ENCODE measurements at places on chromosomes 5 and 9.

- DNase-seq: no peak
These were observed 28.3 kb upstream of the NDFIP1 start for GRCh38 chr5:142080248-142080647.

- DNase-seq: no peak
These were observed 22.6 kb upstream of the MELK start for GRCh38 chr9:36550135-36550534.

- DNase-seq: no peak
These were observed 89.0 kb downstream of the RFX3 start for GRCh38 chr9:3436629-3437420.

GRCh38 chr5:32814141-32814540 lies 103.0 kb downstream of the NPR3 start:
- no peak for DNase-seq

GRCh38 chr9:93397661-93398373 lies 53.7 kb upstream of the FAM120A start:
- DNase-seq: no peak

DNA sequence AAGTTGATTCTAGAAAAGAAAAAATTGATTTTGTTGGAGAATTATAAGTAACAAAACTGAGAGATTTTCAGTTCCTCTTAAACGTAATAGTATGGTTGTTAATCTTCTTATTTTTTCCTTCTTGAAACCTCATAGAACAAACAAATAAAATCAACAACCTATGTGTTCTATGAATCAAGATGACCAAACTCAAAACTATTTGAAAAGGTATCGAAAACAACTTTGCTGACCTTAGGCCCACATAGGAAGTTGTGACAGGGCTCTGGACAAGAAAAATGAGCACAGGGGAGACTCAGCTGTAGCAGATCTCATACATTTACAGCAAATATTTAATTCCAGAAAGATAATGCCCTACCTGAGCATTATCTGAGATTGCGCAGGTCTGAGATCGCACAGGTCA lies 169.4 kb upstream of the CCNH start:
- no peak for DNase-seq

DNA sequence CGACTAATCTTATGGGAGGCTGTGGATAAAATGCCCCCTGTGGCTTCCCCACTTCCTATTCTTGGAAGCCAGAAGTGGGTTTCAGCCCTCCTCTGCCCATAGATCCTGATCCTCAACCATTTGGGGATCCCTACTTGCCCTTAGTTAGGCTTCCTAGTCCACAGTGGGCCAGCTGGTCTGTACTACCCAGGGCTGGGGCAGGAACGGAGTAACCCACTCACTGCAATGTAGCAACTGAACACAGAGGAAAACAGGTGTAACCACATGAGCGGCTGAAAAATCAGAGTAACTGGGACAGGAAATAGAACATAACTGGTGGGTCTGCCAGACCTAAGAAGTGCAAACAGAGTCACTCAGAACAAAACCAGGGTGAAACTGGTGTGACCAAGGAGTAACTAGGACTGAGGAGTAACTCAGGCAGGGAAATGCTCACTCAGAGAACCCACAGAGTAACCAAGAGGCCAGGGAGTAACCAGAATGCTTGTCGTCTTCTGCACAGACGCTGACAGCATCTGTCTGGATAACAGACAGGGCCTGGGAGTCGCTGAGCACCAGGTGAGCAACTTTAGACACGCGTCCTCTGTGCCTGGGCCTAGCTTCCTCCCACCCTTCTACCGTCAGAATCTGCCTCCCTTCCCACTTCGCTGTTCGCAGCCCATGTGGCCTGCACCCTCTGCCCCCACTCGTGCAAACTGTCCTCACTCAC lies 1.0 kb downstream of the AQP3 start:
- DNase-seq: no peak

GRCh38 chr5:2381070-2381469 lies 370.4 kb downstream of the IRX2 start:
- DNase-seq: no peak

GRCh38 chr9:94911211-94911610 lies 184.7 kb downstream of the AOPEP start:
- DNase-seq: no peak

DNA sequence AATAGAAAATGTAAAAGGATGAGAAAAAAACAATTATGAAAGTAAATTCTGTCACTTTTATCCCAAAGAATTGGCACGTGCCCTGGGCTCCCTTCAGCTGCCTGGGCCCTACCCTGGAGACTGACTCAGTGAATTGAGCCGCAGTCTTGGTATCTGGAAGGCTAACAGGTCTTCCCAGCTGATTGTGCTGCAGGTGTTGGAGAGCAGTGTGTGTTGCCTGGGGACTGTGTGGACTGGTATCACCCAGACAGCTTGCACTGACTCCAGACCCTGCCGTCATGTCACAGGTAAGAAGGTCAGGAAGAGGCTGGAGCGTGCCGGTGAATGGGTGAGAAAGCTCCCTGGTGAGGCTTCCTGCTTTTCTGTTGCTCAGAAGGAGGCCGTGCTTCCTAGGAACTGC lies 83.3 kb downstream of the AOPEP start:
- DNase-seq: no peak

GRCh38 chr5:135451581-135452320 lies 400 bp downstream of the TIFAB start:
- no peak for DNase-seq

DNA sequence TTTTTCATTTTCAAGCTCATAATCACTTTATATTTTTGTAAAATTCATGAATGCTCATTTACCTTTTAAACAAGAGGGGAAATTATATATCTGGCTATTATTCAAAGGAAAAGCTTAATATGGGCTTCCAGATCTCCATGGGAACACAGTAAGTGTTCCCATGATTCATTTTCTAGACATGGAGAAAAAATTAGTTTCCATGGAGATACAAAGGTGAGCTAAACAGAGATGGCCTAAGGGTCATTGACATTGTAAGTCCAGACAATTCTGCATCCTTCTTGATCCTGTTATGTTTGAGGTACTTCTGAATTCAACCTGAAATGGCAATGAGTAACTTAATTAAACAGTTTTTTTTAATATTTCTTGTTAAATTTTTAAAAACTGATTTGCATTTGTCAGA lies 341.4 kb upstream of the PRR16 start:
- DNase-seq: no peak

GRCh38 chr5:124515497-124516245 lies 230.8 kb downstream of the ZNF608 start:
- DNase-seq: no peak

- no peak for DNase-seq
These were observed 109.4 kb downstream of the CCDC192 start for GRCh38 chr5:127812570-127812969.

DNA sequence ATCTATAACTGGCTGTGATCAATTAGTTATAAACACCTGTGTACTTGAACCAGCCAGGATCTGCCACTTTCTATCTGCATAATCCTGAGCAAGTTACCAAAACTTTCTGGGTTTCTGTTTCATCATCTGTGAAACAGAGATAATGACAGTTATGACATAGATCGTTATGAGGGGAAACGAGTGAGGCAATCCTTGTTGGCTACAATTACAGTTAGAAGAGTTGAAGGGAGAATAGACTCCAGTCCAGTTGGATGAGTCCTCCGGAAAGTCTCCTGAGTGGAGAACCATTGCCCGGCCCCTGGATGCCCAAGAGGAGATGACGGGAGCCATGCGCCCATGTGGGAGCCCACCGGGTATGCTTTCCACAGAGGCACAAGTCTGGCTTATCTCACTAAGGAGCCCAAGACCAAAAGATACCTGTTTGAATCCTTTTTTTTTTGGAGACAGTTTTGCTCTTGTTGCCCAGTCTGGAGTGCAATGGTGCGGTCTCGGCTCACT lies 4.5 kb downstream of the PDE6A start:
- DNase-seq: no peak

Measured in astrocyte of the cerebellum (primary cell).